ENCODE measurements at places on chromosomes 12 and 14. TPM values are rescaled to one million over a fixed set of nuclear protein-coding genes. Genes with fewer than 3 reads are reported as not detected.

- H3K36me3 ChIP-seq: no peaks in the 10 kb centered on the region
- no peak overlapping the region for H3K4me3 ChIP-seq
- no peak overlapping the region for H3K27ac ChIP-seq
Observed at GRCh38 chr14:41668356-41668755, 61.7 kb downstream of the LRFN5 start.

- H3K4me3 ChIP-seq: peak overlapping the region; percentile 96
- no peaks in the 10 kb centered on the region for H3K36me3 ChIP-seq
- H3K4me1 ChIP-seq: peaks cover 8% of the 10 kb centered on the region
- no peaks in the 10 kb centered on the region for H3K27me3 ChIP-seq
- peak overlapping the region; percentile 84 for H3K27ac ChIP-seq
Observed at GRCh38 chr12:19130224-19131024, 891 bp downstream of the PLEKHA5 start.

DNA sequence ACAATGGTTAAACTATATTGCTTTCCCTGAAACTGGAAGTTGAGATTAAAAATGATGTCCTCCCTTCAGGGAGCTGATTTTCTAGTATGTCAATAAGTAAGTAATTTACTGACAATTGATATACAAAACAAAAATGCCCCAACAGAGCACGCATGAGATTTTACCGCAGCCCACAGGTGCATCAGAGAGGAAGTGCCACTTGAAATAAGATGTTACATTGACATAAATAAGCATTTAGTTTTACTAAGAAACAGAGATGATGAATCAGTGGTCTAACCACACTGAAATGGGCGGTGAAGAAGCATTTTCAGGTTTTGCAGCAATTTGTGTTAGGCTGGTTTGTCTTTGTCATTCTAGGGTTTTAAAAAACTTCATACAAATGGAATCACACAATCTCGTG lies 8.8 kb upstream of the CLECL1 start:
- no peak overlapping the region for H3K4me3 ChIP-seq
- no peak overlapping the region for H3K27ac ChIP-seq
- H3K36me3 ChIP-seq: no peaks in the 10 kb centered on the region
- H3K4me1 ChIP-seq: peaks cover 15% of the 10 kb centered on the region
- no peak for DNase-seq
- H3K27me3 ChIP-seq: no peaks in the 10 kb centered on the region

The NFATC4 gene
- total RNA-seq: 42.5 TPM

The MFAP5 gene
- total RNA-seq: 2.8 TPM

The CAPZA3 gene
- not detected for total RNA-seq

DNA sequence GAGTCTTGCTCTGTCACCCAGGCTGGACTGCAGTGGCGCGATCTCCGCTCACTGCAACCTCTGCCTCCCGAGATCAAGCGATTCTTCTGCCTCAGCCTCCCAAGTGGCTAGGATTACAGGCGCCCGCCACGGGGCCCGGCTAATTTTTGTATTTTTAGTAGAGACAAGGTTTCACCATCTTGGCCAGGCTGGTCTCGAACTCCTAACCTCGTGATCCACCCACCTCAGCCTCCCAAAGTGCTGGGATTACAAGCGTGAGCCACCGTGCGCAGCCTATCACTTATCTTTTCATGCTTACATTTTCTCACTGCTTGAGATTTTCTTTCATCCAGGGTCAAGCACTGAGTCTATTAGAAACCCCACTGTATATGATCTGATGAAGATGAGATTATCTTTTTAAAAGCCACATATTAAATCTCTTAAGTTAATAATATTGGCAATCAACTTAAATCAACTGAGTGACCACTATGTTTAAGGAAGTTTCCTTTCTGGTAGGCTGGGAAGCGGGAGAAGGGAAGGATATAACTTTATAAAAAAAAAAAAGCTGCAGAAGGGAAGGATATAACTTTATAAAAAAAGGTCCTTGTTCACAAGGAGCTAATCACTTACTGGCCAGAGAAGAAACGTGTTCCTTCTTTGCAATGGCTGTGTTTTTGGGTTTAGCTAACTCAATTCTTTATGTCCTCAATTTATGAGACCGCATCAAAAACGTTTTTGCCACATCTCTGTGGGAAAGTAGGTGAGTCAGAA lies 1.3 kb upstream of the MDM2 start:
- H3K27ac ChIP-seq: peak overlapping the region; percentile 98
- H3K27me3 ChIP-seq: no peaks in the 10 kb centered on the region
- peaks cover 14% of the 10 kb centered on the region for H3K4me1 ChIP-seq
- H3K4me3 ChIP-seq: peak overlapping the region; percentile 96
- H3K36me3 ChIP-seq: peaks cover 25% of the 10 kb centered on the region

The C1RL gene
- 91.6 TPM for total RNA-seq

DNA sequence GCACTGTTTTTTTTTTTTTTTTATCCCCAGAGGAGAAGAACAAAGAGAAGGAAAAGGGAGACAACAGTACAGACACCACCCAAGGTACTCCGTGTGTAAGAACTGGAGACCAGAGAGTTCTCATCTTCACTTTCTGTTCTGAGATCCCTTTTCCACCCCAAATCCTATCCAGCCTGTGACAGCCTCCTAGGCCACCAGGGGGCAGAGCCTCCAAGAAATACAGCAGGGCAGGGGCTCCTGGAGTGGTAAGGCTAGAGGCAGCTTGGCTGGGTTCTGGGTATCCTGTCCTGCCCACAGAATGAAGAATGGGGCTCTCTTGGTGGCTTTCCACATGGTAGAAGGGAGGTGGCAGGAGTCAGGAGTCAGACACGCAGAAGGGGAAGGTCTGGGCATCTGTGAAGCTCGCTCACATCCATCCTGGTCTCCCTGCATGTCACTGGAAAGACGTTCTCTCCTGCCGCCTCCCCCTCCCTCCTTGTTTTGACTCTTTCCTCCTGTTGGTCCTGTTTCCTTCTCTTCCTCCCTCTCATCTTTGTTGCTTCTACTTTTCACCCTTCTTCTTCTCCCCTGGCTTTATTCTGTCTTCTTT lies 12.0 kb downstream of the CLSTN3 start:
- H3K27me3 ChIP-seq: no peaks in the 10 kb centered on the region
- peaks cover 10% of the 10 kb centered on the region for H3K36me3 ChIP-seq
- peak; percentile 79 for DNase-seq
- H3K4me1 ChIP-seq: no peaks in the 10 kb centered on the region

GRCh38 chr12:77745624-77746023 lies 85.1 kb upstream of the NAV3 start:
- H3K36me3 ChIP-seq: no peaks in the 10 kb centered on the region
- no peaks in the 10 kb centered on the region for H3K27me3 ChIP-seq
- H3K4me1 ChIP-seq: no peaks in the 10 kb centered on the region
- no peak overlapping the region for H3K4me3 ChIP-seq
- no peak for DNase-seq
- H3K27ac ChIP-seq: no peak overlapping the region

The LMNTD1 gene
- total RNA-seq: not detected

Data from upper lobe of right lung (tissue), 1 donor.